CD8-positive, alpha-beta T cell (primary cell): ENCODE measurements at places on chromosomes 5 and 9. TPM values are rescaled to one million over a fixed set of nuclear protein-coding genes. Genes with fewer than 3 reads are reported as not detected.

Gene INSL6
- total RNA-seq, result not detected

Gene GMCL2
- total RNA-seq, result not detected

DNA sequence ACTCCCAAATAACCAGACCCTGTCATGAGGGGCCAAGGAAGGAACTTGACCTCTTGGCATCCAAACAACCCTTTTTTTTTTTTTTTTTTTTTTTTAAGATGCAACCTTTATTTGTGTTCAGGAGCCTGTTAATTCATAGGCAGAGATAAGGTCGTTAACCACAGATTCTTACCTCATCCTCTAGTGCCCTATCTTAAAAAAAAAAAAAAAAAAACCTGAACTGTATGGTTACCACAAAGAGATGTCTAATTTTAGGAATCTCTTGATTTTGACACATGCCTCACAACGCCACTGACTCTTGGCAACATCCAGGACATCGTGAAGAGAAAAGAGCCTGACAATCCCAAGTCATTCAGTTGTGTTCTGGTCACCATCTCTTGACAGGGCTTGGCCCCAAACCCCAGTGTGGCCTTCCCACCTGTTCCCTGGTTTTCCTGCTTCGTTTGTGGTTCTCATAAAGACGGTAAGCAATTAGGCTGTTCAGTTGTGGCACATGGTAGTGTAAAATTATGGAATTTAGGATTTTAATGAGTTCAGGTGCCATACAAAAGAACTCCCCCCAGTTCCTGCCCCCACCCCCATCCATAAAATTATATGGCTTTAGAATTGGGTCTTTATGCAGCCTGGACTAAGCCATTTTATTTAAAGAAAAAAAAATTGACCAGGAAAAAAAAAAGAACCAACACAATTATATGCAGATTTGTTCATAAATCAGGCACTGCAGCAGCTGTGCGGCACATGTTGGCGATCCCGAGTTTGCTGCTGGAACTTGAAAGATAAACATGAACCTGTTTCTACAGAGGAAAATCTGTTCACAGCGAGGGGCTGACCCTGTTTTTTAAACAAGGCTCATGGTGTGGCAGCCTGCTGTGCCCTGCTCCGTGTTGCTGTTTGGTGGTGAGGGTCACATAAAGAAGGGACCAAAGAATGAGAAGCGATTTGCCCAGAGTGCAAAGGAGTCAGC lies 267.8 kb upstream of the CLINT1 start:
- no peak for DNase-seq

DNA sequence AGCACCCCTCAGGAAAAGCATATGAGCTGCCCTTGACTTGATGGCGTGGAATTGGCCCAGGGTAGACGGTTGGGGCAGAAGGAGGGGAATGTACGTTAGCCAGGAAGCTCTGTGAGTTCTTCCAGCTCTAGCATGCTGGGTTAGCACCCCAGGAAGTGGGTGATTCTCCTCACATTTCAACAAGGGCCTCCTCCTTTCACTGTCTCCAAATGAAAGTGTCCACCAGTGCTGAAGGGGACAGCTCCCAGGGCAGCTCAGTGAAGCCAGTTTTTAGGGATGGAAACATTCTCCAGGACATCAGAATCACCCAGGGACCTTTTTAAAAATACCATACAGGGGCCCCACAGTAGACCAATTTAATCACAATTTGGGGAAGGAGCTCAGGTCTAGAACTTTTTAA lies 17.2 kb upstream of the AFAP1L1 start:
- DNase-seq, result no peak

GRCh38 chr9:74498621-74499095 lies 1.5 kb downstream of the RORB start:
- DNase-seq, result no peak

Gene MYOT
- not detected for total RNA-seq

DNA sequence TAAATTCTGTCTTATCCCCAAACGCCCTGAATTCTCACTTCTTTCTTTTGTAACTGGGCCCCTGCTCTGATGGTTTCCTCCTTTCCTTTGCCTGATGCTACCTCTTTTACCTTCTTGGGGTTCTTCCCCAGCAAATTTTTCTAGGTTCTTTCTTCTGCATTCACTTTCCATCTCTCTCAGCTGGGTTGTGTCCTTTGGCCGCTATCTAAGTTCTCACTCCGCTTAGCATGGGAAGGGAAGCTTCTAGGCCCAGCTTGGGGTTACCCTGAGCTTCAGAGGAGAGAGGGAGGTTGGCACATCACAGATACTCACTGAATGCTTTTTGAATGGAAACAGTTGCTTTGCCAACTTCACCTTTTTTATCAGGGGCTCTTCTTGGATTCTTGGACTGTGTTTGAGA lies 17.0 kb downstream of the PALM2AKAP2 start:
- DNase-seq, result no peak

GRCh38 chr5:38448568-38449350 lies 107.7 kb downstream of the LIFR start:
- DNase-seq, result no peak

Gene MLLT3
- 40.3 TPM for total RNA-seq

Gene TMEM174
- not detected for total RNA-seq

DNA sequence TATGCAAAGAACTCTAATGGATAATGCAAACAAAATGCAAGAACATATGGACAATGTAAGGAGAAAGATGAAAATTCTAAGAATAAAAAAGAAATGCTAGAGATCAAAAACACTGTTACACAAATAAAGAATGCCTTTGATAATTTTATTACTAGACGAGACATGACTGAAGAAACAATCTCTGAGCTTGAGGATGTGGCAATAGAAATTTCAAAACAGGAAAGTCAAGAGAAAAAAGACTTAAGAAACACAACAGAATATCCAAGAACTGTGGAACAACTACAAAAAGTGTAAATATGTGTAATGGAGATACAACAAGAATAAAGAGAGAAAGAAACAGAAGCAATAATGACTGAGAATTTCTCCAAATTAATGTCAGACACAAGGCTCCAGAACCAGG lies 140.5 kb upstream of the ACOT12 start:
- DNase-seq, result no peak

DNA sequence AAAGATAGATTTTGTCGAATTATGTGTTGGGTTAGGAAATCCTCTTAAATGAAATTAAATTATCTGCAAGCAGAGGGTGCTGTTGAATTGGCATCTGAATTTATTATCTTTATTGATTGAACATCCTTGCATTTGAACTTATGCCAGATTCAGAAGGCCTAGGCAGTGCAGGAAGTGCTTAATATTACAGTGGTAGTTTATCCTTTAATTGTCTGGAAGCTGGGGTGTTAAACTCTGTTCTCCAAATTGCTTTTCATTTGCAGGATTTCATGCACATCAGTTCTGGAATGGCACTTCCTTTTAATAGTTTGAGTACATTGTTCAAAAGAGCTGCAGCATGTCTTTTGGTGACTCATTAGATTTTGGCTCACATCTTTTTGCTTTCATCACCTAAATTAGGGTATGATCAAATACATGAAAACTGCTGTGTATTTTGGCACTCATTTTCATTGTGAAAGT lies 186.3 kb downstream of the KDM4C start:
- no peak for DNase-seq

DNA sequence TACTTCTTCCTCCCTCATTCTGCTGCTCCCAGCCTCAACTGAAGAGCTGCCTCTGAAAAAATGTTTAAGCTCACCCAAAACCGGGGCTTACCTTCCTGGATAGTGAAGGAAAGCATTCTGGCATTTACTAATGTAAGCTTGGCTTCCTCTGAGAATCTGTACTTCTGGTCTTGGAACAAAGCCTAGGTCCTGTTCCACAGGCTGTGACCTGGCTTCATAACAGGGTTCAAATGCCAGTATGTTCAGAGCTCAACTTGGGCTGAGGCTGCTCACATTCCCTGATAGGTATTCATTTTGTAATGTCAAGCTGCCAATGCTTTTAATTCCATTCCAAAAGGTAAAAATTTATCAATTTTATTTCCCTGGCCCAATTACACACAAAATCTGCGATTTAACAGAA lies 411.7 kb upstream of the KCNN2 start:
- DNase-seq, result no peak

Gene KIF20A
- total RNA-seq, result not detected

Gene IL5
- not detected for total RNA-seq

DNA sequence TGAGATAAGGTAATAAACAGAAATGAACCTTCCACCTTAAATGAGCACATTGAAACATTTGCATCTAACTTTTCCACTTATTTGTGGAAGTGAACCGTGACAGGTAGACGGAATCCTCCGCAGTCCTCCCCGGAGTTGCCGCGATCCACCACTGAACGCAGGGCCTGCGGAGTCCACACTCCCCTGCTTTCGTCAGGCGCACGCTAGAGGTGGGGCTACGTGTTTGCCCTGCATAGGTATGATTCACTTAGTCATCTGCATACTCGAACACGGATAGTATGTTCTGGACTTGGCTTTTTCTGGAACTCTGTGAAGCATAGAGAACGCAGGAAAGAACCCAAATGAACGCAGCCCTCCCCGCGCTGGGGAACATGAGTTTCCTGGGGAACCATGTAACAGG lies 272.8 kb upstream of the IRX4 start:
- DNase-seq, result no peak

Gene CATSPER3
- not detected for total RNA-seq

GRCh38 chr9:127575875-127576778 lies 36.0 kb upstream of the STXBP1 start:
- no peak for DNase-seq

Gene MYOZ3
- not detected for total RNA-seq

Gene HAVCR2
- total RNA-seq, result 1.6 TPM

- no peak for DNase-seq
Measured at GRCh38 chr5:100896054-100896453, 7.0 kb downstream of the ST8SIA4 start.

DNA sequence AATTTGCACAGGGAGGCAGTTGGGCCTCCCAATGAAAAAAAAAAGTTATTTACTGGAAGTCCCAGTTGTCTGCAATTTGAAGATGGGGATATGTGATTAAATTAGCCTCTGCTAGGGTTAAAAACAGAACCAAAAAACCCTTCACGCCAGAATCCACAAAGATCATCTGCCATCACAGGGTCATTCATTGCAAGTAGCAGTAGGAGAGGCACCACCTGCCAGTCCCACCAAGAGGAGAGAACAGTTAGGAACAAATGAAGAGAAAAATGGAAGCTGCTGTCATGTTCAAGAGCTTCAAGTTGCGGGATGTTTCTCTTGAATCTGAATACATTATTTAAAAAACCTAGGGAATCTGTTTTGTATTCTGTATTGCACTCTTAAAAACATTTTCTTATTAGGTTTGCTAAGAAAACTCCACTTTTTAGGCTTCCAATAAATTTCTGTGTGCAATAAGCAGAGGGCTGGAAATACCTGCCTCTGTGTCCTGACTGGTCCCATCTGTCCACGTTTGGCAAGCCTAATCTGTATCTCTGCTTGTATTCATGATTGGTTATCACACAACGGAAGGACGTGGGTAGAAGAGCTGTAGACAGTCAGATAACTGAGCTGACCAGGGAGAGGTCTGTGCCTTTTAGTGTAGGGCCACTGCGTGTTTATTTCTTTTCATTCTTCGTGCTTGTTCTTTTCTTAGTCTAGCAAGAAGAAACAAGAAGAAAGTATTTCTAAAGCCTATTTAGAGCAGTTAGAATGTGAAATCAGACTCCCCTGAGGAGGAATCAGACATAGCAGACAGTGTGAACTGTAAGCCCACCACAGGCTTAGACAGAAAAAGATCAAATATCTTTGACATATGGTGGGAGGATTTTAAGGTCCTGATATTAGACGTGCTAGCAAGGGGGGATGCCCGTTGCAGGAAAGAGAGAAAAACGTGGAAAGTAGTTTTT lies 630.6 kb upstream of the SEMA6A start:
- DNase-seq, result no peak

Gene KCNN2
- total RNA-seq, result not detected

DNA sequence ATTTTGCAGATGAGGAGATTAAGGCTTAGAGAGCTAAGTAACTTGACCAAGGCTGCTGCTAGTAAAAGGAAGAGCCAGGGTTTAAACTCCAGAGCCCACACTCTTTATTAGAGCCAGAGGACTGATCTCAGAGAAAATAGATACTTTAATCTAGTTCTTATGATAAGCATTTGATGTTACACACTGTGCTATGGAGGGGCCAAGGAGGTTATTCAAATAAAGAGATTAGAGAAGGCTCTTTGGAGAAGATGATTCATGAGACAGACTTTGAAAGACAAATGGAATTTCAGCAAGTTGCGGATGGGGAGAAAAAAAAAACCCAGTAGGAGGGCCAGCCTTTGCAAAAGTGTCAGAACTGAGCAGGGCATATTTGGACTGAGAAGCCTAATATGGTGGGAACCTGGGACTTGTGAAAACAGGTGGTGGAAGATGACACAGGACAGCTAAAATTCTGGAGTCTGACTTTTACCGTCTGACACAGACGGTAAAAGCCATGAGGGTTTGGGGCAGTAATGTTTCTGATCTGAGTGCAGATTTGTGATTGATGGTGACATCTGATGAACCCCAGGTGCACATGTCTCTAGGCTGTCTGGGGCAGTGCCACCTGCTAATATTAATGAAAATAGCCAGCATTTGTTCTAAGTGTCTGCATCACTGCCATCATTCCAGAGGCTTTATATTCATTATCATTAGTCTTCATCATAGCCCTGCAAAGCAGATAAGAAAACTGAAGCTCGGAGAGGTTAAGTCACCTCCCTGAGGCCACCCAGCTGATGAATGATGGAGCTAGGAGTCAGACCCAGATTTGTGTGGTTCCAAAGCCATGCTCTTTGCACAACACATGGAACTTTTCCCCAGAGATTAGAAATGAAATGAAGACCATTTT lies 65.3 kb upstream of the CXCL14 start:
- DNase-seq, result no peak

Gene PCDHGA1
- total RNA-seq, result not detected

- DNase-seq, result no peak
Measured at GRCh38 chr5:170584450-170585058, 80.7 kb downstream of the KCNIP1 start.

- DNase-seq, result no peak
Measured at GRCh38 chr5:42636425-42636824, 120.2 kb upstream of the CCDC152 start.

Gene SNX30
- total RNA-seq, result 6.0 TPM

DNA sequence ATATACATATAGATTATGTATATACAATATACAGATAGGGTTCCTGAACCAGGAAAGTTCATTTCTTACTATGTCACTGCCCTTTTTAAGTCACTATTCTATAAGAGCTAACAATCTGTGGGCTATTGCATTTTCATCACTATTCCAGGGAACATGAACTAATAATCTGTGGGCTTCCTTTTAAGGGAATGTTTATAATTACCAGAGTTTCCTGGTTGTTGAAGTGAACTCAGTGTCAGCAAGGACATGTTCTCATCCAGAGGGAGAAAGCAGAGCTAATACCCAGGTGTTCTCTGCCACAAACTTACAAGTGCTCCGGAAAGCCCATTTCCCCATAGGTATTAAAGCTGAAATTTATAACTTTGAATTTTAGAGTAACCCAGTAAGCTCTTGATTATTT lies 69.6 kb downstream of the CWC27 start:
- DNase-seq, result no peak

- DNase-seq, result no peak
Measured at GRCh38 chr9:21465138-21465537, 17.0 kb downstream of the IFNE start.

Gene PAIP2
- 179 TPM for total RNA-seq

- DNase-seq, result peak; percentile 68
Measured at GRCh38 chr9:99076483-99077171, 28.3 kb upstream of the TGFBR1 start.
